AG10803 (cell line): ENCODE measurements at places on chromosomes 3 and 15.

GRCh38 chr15:41096178-41096577 is 19.9 kb downstream of the INO80 start:
- DNase-seq, result no peak

GRCh38 chr3:43960448-43960840 is 269.7 kb downstream of the ABHD5 start:
- peak; percentile 4 for DNase-seq

DNA sequence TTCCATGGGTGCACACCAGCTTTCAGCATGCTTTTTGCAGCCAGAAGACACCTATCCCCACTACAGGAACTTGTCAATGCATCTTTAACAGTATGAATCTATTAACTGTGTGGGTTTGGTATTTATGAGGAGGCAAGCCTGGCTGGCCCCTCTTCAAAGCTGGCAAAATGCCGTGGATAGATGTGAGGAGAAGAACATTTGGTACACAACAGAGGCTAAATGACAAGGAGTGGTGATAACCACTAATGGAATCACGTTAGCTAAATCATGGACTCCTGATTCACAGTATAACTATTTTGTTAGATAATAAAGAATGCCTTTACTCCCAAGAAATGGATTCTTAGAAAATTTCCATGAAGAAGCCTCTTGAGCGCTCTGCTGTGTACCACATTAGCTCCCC is 187.2 kb downstream of the CLSTN2 start:
- DNase-seq, result no peak

GRCh38 chr3:109563149-109563548 is 225.8 kb upstream of the DPPA4 start:
- DNase-seq, result no peak

- DNase-seq, result no peak
Measured at GRCh38 chr3:61409638-61410037, 151.7 kb upstream of the PTPRG start.

DNA sequence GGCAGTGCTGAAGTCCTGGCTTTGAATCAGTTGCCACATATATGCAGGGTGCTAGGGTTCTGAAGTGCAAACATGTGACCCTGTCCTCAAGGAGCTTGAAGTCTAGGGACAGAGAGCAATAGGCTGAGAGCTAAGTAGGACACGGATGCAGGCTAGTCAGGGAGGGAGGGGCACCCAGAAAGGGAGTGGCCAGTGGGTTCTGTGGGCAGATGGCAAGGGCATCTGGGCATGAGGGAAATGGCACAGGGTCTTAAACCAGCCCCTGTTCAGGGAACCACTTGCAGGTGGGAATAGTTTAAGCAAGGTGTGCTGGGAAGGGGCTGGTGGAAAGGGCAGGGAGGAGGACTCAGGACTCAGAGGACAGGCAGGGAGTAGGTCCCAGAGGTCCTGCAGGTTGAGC is 46.4 kb upstream of the EPHB1 start:
- no peak for DNase-seq

- DNase-seq, result no peak
Measured at GRCh38 chr15:70091726-70092463, 5.8 kb downstream of the TLE3 start.
